Stimulated activated CD4-positive, alpha-beta T cell treated with anti-CD3 and anti-CD28 coated beads, TNF-alpha, amount 100 ng/mL, for 24 hours (primary cell): ENCODE measurements at places on chromosomes 4 and X.

DNA sequence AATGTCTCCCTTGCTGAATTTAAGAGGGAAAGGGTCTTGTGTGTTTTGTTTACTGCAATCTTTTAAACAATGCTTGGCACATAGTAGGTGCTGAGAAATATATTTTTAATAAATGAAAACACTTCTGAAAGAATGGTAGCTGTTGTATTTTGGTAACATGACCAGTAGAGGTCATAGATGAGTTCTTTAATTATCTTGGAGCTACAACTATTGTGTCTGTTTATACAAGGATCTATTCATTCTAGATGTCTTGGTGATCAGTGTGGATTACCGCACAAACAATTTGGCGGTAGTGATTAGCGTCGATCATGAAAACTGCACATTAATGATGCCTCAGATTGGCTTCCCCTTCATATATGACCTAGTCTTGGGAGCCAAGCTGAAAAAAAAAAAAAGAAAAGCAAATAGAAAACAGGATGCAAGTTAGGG, 21.4 kb upstream of the SCRG1 start:
- no peak for DNase-seq

DNA sequence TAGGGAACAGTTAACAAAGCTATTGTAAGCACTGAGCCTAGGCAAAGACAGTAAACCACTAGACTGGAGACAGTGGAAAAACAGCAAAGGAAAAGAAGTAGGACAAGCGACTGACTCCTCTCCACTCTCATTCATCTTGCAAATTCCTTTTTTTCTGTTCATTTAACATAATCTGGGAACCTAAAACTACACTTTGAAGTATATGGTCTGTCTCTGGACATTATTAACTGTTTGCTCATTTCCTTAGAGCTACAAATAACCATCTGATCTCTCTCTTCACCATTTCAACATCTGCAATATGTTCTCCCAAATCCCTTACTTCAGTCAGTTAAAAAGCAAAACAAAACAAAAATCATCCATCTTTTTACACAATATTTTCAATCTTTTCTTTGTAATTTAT, 642 bp downstream of the HMGN5 start:
- no peak for DNase-seq

DNA sequence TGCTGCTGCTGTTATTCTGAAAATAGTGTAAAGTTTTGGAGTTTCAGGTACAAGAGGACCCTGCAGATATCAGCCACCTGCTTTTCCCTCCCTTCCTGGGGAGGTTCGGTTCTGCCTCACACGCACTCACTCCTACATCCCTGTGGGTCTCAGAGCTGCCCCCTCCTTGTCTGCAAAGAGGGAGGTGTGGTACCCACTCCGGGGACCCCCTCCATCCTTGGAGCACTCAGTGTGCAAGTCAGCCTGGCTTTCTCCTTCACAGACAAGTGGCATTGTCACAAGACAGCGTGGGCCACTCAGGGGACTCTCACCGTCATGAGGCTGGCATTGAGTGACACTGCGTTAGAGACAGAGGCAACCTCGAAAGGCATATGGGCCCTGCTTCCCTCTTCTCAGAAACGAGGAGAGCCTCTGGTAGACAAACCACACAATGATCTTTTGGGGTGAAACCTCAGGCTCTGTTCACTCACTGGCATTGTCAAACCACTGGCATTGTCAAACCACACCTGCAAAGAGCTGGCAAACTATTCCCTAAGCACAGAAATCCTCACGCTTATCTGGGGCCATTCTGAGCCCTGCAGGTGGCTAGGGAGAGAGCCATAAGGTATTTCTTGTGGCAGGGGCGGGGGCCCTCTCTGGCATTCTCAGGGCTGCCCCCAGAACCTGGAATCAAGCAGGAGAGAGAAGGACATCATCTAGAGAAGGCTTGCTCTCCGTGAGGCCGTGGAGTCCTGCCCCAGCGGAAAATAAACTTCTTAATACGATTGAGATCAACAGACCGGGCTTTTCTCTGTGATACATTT, 285.0 kb downstream of the SHOX start:
- no peak for DNase-seq

- DNase-seq = no peak
Measured at GRCh38 chr4:123186731-123187130, 209.9 kb upstream of the SPRY1 start.

DNA sequence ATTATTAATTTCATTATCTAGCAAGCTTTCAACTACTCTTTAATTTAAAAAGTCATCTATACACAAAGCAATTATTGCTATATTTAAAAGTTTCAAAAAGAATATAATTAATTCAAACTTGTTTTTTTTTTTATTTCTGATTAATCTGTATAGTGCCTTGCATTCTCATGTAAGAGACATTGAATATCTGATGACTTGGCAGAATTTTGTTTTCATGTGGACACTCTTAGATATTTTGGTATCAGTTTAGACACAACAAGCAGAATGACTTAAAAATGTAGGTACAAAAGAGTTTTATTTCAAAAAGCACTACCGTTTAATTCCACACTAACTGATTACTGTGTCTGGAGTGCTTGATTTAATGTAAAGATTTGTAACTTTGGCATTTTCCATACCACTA, 1129.6 kb downstream of the PDHA2 start:
- DNase-seq = no peak

DNA sequence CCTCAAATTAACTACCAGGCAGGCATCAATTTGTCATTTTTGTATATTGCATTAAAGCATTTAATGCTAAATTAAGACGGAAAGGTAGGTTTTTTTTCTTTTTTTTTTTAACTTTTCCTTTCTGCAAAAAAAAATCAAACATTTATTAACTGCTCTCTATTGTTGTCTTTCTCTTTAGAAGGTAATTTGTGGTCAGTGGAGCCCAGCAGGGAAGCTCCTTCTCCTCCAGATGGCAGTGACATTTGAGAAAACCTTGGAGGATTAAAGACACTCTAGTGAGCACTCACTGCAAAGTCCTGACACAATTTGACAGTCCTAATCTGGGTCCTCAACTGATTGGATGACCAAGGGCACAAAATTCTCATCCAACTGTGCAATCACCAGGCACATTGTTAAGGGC, 102.4 kb downstream of the SLIT2 start:
- no peak for DNase-seq

- DNase-seq = no peak
Measured at GRCh38 chrX:13689741-13690211, 848 bp downstream of the RAB9A start.

DNA sequence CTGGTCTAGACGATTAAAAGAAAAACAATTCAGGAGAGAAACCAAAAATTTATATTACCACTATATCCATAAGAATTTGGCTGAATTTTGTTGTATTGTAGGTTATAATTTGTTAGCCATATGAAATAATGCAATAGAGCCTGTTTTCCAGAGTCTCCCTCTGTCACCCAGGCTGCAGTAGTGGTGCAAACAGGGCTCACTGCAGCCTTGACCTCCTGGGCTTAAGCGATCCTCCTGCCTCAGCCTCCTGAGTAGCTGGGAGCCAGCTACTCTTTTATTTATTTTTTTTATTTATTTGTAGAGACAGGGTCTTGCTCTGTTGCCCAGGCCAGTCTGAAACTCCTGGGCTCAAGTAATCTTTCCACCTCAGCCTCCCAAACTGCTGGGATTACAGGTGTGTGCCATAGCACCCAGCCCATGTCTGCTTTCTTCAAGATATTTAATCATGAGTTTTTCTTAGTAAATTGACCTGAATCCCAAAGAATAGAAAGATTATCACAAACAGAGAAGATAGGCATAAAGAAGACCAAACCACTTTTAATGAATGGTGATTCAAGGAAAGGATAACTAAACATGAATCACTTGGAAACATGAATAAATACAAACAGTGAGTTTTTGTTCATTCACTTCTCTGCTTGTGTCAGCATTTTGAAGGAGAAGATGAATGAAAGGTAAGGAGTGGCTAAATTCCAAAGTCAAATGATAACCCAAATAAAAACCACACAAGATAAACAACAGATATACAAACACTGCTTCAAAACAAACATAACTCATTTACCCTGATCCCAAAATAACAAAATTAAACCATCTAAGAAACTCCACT, 82.1 kb downstream of the PPP3CA start:
- no peak for DNase-seq

DNA sequence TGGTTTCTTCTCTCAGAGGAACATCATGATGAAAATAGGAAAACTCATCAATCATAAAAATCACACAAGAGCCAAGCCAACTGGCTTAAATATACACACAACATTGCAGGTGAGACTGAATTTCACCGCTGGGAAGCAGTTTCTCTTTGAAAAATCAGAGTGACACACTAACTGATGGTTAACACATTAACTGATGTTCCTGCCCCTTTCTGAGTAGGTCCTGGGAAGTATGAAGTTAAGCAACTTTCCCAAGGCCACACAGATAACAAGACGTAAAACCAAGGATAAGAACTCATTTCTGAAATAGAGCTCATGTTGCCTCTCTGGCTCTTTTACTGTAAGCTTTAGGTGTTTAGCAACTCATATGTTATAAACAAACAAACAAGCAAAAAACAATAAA, 813.7 kb upstream of the HS3ST1 start:
- DNase-seq = no peak

DNA sequence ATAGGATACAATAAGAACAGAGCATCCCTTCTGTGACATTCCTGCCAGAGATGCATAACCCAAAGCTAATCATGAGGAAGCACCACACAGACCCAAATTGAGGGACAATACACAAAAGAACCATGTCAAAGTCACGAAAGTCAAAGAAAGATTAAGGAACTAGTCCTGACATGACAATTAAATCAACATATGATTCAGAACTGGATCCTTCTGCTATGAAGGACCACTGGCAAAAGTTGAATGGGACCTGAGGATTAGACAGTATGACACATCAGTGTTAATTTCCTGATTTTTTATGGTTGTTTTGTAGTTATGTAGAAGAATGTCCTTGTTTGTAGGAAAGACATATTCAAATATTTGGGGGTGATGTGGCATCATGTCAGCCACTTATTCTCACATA, 13.9 kb downstream of the ACOT9 start:
- no peak for DNase-seq

DNA sequence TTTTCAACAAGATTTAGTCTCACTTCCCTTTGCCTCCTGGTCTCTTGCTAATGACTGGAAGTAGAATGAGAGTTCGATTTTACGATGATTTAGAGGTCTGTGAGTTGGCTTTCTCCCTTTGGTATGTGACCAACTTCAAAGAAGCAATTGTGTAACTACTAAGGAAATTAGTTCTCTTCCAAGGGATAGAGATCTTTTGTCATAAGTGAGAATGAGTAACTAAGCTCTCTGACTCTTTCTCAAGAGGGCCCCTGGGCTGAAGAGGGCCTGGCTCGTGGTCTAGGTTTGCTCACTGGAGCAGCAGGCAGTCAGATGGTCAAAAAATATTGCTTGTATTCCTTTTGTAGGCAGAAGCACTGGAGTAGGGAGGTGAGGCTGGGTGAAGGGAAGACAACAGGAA, 176.3 kb downstream of the ENOX2 start:
- DNase-seq = no peak

DNA sequence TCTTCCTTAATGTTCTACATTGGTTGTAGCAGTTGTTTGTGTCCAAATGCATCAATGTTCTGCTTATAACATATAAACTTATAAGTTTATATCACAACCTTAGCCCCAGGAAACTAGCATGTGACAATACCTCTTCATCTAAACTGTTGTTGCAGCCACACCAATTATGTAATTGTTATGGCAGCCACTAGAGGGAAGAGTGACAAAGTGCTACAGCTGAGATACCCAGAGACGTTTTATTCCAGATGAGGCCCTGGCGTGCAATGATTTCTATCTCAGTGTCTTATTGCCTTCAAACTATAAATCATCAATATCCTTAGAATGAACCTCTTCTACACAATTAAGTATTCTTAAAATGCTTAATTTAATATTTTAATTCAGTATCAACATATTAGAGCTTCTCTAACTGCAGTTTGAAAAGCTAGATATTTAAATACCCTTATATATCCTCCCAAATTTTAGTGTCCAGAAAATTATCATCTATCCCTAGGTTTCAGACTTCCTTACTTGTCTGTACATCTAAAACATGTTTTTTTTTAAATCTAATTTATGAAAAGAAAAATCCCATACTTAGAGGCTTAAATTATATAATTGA, 171.6 kb downstream of the PCDH10 start:
- DNase-seq = no peak

- no peak for DNase-seq
Measured at GRCh38 chrX:39891781-39892180, 206.0 kb downstream of the BCOR start.

DNA sequence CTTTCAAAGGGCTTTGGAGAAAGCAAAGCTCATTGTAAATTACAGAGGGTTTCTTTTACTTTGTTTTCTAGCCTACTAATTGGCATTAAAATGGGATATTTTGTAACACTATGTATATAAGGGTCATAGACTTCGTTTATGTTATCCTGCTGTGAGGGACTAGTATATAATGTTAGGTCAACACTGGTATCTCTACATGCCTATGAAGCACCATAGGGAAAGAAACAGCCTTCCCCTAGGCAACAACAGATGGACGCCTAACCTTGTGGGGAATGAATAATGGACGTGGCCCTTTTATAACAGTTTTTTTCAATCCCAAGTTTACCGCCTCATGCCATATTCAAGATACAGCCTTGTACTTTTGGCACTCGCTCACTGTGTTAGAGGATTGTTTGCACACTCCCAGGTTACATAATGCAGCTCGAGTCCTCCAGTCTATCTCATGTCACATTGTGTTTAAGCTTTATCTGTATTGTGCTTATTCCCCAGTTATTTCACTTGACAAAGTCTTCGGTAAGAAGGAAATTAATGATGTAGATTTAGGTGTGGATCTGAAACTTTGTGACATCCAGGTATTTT, 711.0 kb downstream of the RPA4 start:
- no peak for DNase-seq

- no peak for DNase-seq
Measured at GRCh38 chr4:180160195-180160983, 2082.8 kb upstream of the TENM3 start.

DNA sequence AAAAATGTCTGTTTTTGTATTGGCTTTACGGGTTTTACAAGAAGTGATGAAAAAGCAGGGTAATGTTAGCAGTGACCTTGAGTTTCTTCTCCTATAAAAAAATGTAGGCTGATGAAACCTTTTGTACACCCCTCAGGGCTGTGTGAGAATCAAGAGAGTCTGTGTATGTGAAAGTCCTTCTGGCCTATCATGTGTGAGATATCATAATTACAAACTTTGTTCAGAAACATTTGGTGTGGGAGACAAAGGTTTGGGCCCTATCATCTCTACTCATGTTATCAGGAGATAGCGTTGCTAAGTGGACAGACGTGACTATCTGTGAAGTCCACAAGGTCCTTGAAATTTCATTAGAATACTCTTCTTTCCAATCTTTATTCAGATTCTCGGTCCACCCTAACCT, 170.6 kb upstream of the HAND2 start:
- DNase-seq = no peak

- no peak for DNase-seq
Measured at GRCh38 chr4:22473268-22473667, 42.6 kb downstream of the ADGRA3 start.
